ENCODE measurements at places on chromosomes 2 and 18.

GRCh38 chr2:9838391-9838790 lies 4.9 kb upstream of the TAF1B start:
- no peak for DNase-seq

DNA sequence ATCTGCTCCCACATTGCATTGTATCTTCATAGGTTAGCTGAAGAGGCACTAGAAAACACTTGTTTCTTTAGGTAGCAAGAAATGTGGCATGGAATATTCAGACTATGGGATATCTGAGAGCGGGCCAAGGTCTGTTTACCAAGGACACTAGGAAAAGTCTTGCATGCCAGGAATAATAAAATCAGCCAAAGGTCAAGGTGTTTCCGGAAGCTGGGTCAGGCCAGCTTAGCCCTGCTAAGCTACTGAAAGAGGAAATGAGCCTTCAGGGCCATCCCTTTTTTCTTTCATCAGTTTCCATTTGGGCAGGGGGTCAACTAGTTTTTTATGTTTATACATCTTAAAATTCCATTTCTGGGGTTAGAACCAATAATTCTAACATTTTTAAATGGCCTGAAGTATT lies 101.1 kb downstream of the DPP4 start:
- no peak for DNase-seq

DNA sequence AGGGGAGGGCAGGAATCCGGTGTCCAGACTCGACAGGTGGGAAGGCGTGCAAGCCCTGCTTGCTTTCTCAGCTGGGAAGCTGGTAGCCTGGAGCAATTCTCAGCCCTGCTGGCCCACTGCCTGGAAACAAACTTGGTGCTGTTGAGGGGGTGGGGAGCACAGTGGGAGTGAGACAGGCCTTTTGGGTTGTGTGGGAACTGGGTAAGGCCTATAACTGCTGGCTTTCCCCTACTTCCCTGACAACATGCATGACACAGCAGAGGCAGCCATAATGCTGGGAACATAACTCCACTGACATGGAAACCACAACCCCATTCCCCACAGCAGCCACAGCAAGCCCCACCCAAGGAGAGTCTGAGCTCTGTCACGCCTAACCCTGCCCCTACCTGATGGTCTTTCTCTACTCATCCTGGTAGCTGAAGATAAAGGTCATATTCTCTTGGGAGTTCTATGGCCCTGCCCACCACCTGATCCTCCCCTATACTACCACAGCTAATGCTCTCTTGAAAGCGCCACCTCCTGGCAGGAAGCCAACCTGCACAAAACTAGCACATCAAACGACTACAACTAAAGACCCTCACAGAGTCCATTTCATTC lies 122.9 kb upstream of the ACVR1C start:
- DNase-seq, result no peak

- DNase-seq, result no peak
Measured at GRCh38 chr2:229088517-229088913, 182.6 kb downstream of the PID1 start.

DNA sequence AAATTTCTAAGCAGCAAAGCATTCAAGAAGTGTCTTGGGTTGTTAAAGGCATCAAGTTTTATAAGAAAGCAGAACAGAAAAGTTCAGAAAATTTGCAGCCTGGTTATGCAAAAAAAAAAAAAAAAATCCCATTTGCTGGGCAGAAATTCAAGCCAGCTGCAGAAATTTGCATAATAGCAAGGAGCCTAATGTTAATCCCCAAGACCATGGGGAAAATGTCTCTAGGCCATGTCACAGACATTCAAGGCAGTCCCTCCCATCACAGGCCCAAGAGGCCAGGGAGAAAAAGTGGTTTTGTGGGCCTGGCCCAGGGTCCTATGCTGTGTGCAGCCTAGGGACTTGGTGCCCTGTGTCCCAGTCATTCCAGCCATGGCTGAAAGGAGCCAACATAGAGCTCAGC lies 269.0 kb upstream of the SLC39A10 start:
- no peak for DNase-seq

GRCh38 chr2:83596592-83597282 lies 862.3 kb downstream of the SUCLG1 start:
- DNase-seq, result no peak

GRCh38 chr2:46164529-46165301 lies 132.5 kb upstream of the EPAS1 start:
- no peak for DNase-seq

DNA sequence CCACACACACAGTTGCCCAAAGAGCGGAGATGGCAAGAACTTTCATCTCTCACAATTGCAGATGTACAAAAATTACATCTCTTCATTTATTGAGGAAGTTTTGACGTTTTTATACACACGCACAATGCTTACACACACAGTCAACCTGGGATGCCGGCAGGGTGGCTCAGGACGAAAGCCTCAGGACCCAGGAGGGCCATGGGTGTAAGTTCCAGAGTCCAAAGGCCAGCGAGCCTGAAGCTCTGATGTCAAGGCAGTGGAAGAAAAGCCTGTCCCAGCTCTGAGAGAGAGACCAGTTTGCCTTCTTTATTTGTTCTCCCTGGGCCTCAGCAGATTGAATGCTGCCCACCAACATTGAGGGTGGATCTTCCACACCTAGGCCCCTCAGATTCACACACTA lies 10.1 kb downstream of the AMER3 start:
- DNase-seq, result peak; percentile 68

- DNase-seq, result no peak
Measured at GRCh38 chr2:147076634-147077033, 768.2 kb upstream of the ACVR2A start.

GRCh38 chr18:11046140-11046539 lies 103.2 kb downstream of the PIEZO2 start:
- DNase-seq, result no peak

GRCh38 chr2:20592106-20593071 lies 58.5 kb downstream of the HS1BP3 start:
- DNase-seq, result peak; percentile 63

DNA sequence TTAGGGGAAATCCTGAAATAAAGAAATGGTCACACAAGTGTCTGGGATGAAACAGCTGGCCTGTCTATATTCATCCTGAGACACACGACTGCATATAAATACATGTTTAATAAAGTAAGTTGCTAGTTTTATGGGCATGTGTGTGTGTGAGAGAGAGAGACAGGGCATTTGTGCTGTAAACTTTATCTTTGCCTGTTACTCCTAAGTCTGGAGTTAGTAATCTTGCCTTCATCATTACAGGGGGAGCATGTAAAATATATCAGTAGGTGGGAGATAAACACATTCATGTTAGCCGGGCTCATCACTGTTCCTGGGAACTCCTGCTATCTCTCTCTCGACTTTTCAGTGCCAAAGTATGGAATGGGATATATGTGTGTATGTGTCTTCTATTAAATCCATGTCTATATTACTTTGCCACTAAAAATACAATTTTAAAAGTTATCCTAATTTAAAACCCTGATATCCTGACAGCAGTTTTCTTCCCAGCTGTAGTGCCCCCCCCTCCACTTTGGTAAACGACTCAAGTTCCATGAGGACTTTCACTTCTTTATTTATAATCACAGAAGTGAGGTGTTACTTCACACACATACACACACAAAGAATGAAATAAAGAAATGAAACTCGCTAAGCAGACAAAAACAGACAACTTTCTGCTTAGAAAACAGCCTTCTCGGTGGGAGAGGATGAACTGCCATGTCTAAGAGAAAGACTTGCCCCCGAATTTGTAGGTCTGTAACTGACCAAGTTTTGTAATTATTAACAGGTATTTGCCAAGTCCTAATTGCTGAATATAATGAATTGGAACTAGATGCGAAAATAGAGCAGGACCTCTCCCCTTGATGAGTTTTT lies 947 bp downstream of the ZEB2 start:
- no peak for DNase-seq

GRCh38 chr2:106581328-106581727 lies 94.2 kb downstream of the CD8B2 start:
- no peak for DNase-seq

- no peak for DNase-seq
Measured at GRCh38 chr18:35466815-35467623, 30.7 kb downstream of the INO80C start.

DNA sequence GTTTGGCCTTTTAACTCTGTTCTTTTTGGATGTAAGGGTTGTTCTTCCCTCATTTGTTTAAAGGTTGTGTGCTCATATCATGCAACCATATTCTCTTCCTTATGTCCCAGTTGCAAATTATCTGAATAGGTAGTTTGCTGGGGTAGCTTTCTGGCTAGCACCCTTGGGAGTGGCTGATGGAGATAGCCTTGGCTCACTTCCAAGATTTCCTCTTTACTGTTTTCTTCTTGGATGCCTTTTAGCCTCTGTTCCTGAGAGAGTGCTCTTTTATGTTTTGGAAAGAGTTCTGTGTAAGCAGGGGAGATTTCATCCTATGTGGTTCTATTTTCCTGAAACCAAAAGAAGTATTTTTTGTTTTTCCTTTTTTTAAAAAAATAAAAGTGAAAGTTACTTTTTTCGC lies 25.4 kb downstream of the USP14 start:
- DNase-seq, result no peak

DNA sequence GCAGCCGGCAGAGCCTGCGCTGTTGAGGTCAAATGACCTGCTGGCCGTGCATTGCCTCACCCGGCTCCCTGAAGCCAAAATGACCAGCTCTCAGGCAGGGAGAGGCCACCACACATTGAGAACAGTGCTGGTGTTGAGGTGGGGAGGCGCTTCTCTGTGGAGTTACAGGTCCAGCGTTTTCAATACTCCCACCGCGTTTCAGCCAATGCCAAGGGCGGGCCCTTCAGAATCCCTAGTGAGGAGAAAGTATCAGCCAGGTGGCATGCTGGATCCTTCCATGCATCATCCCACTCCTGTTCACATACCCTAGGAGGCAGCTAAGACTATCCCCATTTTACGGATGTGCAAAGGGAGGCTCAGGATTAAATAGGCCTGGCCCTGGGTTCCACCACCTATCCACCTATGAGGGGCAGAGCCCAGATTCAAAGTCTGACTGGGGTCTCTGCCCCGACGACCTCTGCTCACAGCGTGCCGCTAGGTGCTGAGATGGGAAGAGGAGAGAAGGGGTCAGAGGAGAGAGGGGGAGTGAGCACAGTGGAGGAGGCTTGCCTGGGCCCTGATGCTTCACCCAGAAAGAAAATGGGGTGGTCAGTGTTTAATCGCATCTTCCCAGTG lies 137.6 kb upstream of the ID2 start:
- DNase-seq, result no peak

DNA sequence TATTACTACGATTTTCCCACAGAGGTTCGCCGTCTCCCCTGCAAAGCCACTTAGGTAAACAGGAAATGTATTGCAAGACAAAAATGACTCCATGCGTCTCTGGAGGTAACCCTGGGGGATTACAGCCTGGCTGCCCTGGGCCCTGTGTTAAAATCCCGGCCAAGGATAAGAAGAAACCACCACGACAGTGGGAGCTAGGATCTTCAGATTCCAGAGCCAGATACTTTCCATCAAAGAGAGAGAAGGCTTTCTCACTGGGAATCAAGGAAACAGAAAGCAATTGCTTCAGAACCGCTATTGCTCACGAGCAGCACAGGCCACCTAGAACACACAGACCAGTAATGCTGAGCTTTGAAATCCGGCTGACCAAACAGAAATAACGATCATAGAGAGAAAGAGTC lies 97.9 kb upstream of the ZNF516 start:
- no peak for DNase-seq

- DNase-seq, result no peak
Measured at GRCh38 chr2:228847684-228848083, 423.4 kb downstream of the PID1 start.

DNA sequence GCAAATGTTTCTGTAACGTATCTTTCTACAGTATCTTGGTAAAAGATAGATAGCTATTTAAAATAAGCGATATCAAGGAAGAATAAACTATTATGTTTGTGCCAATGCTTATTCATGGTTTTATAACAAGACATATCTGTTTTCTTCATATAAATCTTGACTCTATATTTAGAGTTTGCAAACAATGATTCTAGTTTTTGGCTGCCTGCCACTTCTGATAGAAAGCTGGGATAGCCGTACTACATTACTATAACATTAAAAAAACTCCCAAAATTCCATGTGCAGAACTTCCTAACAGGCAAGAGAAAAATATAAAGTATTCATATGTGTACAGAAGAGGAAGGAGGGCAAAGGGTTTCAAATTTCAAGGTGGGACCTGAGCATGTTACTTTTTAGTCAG lies 985.0 kb downstream of the BCL11A start:
- DNase-seq, result no peak

GRCh38 chr2:127347734-127348392 lies 39.9 kb downstream of the MAP3K2 start:
- no peak for DNase-seq

GRCh38 chr2:188475945-188476344 lies 184.3 kb downstream of the GULP1 start:
- no peak for DNase-seq

- DNase-seq, result no peak
Measured at GRCh38 chr2:147524912-147525311, 319.9 kb upstream of the ACVR2A start.

DNA sequence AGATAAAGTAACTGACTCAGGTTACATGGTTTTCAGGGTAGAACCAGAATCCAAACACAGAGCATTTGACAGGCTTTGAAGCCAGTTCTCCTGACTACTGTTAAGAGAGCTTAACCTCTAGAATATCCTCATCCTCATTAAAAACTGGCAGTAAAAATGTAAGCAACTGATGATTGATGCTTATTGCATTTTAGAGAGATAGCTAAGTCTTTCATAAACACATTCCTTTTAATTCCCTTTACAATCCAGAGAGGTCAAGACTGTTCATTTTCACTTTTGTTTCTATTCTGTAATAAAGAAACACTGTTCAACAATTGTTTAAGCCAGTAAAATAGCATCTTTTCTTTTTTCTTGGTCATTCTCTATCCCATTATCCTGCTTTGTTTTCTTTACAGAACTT lies 53.9 kb upstream of the RAB27B start:
- no peak for DNase-seq

DNA sequence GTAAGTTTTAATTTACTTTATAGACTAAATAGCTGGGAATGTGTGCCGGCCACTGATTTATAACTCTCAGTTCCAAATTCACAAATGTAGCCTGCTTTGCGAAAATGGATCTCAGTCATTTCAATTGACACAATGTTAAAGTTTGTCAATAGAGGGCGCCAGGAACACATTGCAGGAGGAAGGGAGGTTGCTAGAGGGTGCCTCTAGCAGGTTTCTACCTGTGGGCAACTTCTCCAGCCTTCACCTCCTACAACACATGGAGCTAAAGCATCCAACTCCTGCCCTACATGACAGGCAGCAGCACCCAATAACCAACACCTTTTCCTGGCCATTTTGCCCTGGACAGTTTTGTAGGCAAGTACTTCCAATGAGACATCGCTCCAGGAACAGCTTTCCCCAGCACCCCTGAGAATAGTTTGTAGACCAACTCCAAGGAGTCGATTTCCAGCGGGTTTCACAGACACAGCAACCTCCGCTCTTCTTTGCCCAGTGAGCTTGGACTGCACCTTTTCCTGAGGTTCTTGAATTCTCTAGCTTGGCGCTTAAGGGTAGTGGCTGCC lies 784.8 kb upstream of the CDH2 start:
- DNase-seq, result no peak

DNA sequence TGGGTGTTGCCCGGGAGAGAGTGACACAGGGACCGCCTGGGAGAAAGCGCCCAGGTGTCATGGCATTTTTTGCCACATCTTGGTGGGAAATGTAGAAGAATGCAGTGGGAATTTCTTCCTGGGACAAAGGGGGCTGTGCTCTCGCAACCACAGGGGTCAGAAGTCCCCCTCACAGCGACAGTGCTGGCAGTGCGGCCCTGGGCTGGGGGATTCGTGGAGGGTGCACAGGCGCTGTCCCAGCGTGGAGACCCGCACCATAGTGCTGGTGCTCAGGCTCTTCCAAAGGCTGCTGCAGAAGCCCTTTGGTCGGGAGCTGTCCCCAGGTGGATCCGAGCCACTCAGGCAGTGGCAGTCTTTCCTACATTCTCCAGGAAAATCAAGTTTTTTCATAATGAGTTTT lies 128.8 kb upstream of the SOX11 start:
- DNase-seq, result no peak

Data from cardiac septum (tissue), 1 donor.